HTR-8/SVneo (cell line): ENCODE measurements at places on chromosomes 4 and X.

DNA sequence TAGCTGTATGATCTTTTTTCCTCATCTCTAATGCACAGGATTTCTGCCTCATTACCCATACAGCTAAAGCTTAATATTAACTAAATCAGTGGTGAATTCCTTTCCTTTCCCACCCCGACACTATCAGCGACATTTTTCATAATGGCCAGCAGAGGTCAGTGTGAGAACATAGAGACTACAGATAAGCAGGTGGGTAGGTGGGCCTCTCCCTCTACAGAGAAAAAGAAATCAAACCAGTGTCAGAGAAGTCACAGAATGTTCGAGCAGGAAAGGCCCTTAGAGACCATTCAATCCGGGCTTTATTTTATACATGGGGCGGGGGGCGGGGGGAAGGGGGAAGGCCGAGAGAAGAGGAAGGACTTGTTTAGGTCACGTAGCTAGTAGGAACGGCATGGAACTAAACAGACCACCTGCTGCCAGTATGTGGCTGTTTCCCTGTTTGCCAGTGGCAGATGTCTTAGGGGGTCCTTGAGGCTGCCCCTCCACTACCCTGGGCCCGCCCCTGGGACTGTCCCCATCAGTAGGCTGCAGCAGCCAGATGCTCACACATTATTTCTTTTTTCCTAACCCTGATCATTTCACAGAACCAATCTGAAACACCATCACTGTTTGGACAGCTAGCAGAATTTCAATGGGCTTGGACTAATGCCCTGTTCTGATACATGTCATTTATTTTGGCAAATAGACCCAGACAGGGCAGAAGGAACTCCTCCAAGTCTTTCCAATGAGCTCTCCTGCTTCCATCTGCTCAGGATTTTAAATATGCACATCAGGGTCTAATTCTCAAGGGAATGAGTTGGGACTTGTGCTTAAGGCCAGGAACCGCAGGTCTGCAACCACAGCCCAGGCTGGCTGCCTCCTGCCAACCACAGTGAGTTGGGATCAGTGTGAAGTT lies 133.4 kb downstream of the ATG4A start:
- DNase-seq, result peak; percentile 7

GRCh38 chr4:102826105-102826889 lies 1.1 kb downstream of the UBE2D3 start:
- no peak for DNase-seq

DNA sequence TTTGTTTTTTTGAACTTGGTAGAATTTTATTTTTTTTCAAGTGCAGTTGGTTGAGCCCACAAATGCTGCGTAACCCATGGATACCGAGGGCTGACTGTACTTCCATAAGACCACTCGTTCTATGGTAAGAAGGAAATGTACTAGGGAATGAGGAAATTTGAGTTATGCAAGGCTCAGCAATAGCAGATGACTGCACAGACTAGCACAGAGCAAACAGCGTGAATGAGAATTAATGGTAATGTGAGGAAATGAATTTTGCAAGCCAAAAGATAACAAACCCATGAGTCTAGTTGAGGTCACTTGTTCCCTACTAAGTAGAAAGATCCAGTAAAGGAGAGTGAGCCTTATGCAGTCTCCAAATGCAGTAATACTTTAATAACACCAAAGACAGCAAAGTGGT lies 17.4 kb downstream of the GSPT2 start:
- DNase-seq, result no peak

- DNase-seq, result no peak
Observed at GRCh38 chr4:98996056-98996764, 689 bp downstream of the METAP1 start.

GRCh38 chr4:24840362-24840761 lies 45.0 kb downstream of the SOD3 start:
- no peak for DNase-seq

GRCh38 chrX:133308499-133308897 lies 90.3 kb upstream of the TFDP3 start:
- no peak for DNase-seq

GRCh38 chr4:110412354-110413065 lies 63.4 kb upstream of the ENPEP start:
- DNase-seq, result no peak

- no peak for DNase-seq
Observed at GRCh38 chrX:111164728-111165127, 68.7 kb downstream of the PAK3 start.

GRCh38 chr4:38109896-38110295 lies 149.7 kb downstream of the PTTG2 start:
- no peak for DNase-seq

DNA sequence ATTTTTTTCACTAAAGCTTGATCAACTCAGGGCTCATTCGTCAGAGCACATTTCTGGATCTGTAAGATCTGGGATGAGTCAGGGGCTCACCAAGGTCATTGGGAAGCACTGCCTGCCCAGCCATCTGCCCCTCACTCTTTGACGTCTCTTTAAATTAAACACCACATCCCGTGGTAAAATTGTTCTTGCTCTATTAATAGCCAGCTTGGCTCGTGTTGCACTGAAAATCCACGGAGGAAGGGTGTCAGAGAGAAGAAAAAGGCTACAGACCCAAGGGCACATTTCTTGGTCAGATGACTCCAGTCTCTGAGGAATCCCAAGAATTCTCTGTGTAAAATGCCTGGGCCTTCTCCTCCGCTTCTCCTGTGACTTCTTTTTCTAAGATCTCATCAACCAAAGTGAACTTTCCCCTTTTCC lies 45.7 kb upstream of the GATB start:
- DNase-seq, result peak; percentile 67

GRCh38 chrX:19303256-19303880 lies 40.4 kb upstream of the PDHA1 start:
- DNase-seq, result no peak

- no peak for DNase-seq
Observed at GRCh38 chr4:140115140-140115539, 38.8 kb downstream of the MAML3 start.

- DNase-seq, result no peak
Observed at GRCh38 chr4:73575660-73576059, 44.6 kb downstream of the RASSF6 start.

DNA sequence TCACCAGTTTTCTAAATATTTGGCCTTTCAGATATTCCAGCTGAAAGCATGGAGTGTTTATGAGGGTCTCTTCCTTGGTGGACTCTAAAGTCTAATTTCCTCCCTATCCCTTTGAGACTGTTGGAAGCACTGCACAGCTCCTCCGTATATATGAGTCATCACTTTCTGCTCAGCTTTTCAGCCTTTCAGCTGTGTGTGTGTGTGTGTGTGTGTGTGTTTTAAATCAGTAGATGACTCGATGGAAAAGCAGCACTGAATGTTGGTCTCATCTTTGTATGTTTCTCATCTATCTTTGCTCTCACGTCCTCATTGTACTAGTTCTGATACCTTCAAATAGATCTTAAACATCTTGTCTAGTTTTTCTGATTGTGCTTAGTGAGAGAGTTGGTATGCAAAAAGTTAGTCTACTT lies 81.6 kb downstream of the ZFX start:
- peak; percentile 90 for DNase-seq

DNA sequence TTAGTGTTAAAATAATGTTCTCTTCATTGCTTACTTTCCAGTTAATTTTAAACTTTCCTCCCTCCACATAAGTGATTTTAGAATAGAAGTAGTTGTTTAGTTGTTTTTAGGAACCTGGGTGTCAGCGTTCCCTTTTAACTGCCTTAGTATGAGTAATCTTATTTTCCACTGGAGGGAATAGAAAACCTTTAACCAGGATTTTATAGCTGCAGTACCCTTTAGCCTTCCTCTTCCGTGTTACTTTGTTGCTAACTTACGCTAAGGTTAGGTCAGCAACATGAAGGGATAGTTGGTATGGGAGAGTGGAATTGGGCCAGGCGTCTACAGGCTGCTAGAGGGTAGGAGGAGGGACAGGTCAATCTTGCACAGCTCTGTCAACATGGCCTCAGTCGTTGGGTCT lies 31.5 kb downstream of the SMS start:
- DNase-seq, result no peak

DNA sequence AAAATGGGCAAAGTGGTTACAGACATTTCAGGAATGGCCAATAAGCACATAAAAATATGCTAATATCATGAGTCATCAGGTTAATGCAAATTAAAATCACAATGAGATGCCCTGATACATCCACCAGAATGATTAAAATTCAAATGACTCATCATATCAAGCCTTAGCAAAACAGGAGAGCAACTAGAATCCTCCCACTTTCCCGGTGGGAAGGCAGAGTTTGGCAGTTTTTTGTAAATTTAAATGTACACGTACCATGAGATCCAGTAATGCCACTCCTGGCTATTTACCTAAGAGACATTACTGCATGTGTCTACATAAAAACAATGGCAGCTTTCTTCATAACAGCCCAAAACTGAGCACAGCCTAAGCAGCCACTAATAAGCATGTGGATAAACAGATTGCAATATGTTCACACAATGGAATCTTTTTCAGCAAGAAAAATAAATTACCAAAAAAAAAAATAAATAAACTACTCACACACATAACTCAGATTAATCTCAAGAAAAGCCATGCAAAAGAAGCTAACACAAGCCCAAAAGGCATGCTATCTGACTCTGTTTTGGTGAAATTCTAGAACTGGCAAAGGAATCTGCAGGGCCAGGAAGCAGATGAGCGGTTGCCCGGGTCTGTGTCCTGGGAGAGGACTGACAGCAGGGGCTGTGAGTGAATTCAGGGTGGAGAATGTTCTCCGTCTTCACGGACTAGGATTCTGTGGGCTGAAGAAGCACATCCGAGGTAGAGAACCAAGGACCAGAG lies 48.8 kb downstream of the AFAP1 start:
- DNase-seq, result peak; percentile 67

- DNase-seq, result no peak
Observed at GRCh38 chr4:143362349-143363046, 25.8 kb downstream of the GAB1 start.

- DNase-seq, result no peak
Observed at GRCh38 chrX:15838017-15838416, 16.6 kb downstream of the AP1S2 start.

DNA sequence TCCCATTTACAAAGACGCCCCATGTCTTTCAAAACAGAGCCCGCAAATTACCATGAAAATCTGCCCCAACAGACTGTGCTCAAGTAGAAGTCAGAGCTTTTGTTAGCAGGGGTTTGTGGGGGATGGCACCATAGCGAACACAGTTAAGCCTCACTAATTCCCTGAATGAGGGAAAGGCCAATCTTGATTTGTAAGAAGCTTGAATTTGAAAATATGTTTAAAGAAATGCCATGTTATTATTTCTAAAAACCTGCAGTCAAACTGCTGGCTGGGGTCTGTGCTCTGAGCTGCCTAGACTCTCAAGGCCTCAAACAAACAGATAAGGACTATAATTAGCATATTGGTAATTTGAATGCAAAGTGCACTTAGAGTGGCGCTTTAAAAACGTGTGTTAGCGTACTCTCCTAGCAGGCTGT lies 9.4 kb upstream of the PAK3 start:
- DNase-seq, result no peak

GRCh38 chrX:16920075-16920474 lies 26.4 kb upstream of the REPS2 start:
- DNase-seq, result no peak

- no peak for DNase-seq
Observed at GRCh38 chrX:49303346-49303745, at the start of gene GAGE10. TSS of gene GAGE10 (plus strand) at chrX:49303646. CDS start at chrX:49304860, 1,214 bp downstream.

DNA sequence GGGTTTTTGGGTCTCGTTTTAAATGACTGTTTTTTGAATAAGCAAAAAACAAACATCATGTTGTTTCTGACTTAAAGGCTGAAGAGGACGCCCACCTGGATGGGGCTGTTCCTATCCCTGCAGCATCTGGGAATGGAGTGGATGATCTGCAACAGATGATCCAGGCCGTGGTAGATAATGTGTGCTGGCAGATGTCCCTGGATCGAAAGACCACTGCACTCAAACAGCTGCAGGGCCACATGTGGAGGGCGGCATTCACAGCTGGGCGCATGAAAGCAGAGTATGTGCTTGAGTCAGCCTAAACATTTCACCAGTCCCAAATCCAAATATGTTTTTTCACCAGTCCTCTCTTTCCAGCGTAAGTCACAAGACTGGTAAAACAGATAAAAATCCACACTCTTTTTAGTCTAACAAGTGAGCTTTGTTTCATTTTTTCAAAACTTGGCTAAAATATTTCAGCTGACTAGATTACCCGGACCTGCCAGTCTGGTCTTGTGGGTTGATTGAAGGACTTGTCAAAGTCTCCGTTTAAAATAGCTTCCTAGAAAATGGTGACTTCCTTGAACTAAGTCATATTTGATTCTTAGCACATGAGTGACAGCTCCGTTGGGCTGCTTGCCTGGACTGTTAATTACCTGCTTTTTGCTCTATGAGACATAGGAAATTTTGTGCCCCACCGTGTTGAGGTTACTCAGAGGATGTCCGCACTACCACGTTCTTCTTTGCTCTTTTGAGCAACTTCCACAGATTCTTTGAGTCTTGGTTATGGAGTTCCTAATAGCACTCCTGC lies 20.8 kb downstream of the ENOPH1 start:
- DNase-seq, result no peak

DNA sequence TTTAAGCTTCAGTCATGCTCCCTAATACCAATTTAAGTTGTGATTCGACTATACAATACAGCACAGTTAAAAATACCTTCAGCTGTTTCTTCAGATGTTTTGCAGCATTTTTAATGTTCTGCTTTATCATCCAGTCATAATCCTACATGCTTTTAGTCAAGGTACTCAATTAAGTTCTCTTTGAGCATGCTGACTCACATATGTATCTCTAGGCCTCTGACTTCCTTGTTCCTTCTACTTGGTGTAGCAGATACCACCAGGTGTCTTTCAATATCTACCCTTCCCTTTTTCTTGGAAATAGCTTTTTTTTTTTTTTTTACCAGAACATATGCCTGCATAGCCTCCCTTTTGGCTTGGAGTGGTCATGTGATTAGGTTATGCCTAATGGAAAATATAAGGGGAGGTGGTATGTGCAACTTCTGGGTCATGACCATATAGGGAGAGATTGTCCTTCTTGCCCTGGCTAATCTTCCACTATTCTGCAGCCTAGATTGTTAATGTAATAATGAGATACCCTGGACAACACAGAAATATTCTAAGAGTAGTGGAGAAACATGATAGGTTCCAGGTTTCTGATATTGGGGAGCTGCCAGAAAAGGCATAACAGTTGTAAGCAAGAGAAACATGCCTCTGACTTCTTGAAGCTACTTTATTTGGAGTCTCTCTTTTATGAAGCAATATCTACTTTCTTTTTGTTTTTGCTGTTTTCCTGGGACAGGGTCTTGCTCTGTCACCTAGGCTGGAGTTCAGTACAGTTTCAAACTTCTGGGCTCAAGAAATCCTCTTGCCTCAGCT lies 737.2 kb upstream of the SLIT2 start:
- no peak for DNase-seq

DNA sequence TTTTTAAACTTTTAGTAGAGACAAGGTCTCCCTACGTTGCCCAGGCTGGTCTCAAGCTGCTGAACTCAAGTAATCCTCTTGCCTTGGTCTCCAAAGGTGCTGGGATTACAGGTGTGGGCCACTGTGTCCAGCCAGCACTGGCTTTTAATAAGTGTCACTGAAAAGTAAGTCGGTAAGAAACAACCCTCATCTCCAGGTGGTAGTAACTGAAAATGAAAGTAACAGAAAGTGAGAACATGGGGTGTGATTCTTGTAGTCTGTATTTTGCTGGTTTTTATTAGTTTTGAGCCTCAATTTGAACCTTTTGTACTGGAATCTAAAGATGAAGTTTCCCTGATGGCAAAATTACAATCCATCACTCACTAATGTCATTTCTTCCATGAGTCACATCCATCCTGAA lies 238.1 kb upstream of the AGA start:
- no peak for DNase-seq
